C1 segment of cervical spinal cord (tissue), 14 donors: ENCODE measurements at places on chromosomes 1 and 21.
A peak's percentile ranks its signal among the peaks of the same experiment; 100 is the strongest.

- no peak for DNase-seq
These were observed 262.6 kb downstream of the PCP4 start for GRCh38 chr21:40129809-40130208.

- DNase-seq, result no peak
These were observed 96.6 kb downstream of the WDR4 start for GRCh38 chr21:42782723-42783242.

DNA sequence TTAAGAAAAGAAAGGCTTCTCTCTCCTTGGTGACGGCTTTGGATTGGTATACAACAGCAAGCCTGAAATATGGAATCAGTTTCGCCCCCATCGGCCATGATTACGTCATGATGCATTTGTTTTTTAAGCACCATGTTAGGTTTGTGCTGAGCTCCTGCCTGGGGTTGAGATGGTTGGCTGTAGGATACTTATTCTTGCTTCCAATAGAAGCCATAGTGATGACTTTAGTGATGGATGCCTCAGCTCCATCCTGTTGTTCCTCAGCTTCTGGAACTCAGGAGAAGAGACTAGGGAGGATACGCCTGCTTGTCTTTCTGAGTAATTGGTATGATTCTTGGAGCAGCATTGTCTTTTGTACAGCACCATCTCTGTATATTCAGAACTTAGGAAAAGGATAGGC lies 14.7 kb downstream of the XCL1 start:
- DNase-seq, result no peak

DNA sequence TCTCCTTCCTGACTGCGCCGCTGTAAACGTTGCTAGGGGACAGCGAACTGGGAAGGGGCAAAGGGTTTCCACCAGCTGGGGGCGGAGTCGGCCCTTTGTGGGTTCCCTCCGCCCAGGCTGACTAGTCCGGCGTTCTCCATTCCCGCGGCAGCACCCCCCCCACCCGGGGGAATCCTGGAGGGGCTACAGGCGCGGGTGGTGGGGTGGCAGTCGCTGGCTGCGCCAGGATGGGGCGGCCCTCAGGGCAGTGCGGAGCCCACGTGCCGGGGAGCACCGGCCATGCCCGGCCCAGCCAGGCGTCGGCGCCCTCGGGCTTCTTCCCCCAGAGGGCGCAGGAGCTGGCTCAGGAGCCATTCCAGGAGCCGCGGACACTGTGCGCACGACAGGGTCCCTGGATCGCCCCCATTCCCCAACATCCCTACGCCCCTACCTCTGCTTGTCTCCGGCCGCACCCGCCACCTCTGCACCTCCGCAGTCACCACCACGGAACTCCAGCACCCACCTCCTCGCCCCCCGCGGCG lies 476 bp downstream of the BATF3 start:
- no peak for DNase-seq

DNA sequence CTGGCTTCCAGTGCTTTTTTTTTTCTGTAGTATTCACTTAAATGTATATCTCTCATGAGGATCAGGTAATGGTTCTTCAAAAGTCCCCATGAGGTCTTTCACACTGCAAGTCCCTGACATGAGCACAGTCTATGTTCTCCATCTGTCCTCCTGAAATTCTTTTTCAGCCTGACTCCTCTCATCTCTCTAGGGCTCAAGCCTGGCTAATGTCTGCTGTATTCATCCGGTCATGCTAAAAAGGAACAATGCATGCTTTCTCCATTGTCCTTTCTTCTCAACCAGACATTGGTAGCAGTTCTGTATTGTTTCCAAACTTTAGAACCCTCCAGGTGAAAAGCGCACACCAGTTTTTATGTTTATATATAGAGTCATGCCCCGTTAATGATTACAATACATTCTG lies 368.3 kb upstream of the OLFM3 start:
- DNase-seq, result no peak

- DNase-seq, result no peak
These were observed 3.8 kb downstream of the PDPN start for GRCh38 chr1:13587256-13588030.

DNA sequence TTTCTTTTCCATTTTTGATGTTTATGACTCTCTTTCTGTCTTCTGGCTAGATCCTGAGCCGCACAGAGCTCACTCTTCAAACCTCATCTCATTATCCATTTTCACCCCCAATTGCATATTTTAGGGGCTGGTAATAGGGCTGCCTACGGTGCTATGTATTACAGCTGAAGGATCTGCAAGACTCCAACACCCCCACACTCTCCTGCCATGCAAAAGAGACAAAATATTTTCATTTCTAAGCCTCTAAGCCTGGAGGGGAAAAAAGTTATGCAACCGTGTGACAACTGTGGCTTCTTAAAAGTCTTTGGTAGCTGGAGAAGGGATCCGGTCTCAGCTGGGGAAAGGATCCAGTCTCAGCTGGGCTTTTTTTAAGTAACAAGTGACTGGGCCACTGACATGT lies 311.6 kb downstream of the NPHP4 start:
- no peak for DNase-seq

- peak; percentile 36 for DNase-seq
These were observed 1.4 kb downstream of the LRRN2 start for GRCh38 chr1:204684206-204684570.

- no peak for DNase-seq
These were observed 279.2 kb downstream of the ASTN1 start for GRCh38 chr1:176885341-176885740.
